ENCODE measurements at places on chromosomes 6 and 20.

GRCh38 chr20:64151633-64152530, 12.4 kb upstream of the MYT1 start:
- DNase-seq = no peak

GRCh38 chr20:48723308-48724264, 104.2 kb downstream of the PREX1 start:
- DNase-seq = no peak

DNA sequence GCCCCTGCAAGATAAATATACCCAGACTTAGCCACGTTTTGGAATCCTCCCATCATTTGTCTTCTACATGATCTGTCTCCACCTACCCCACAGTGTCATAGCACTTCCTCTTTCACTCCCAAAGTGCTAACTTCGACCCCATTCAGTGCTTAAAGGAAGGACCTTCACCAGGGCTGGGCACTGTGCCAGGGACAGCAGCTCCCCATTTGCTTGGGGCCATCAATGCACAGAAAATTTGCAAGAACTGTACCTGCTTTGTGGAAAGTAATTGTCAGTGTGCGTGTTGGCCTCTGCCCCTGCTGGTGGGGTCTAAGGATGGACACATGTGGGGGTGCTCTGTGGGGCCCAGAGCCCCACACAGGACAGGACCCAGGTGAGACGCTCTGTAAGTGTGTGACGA, 5.2 kb upstream of the BPIFA2 start:
- DNase-seq = no peak

DNA sequence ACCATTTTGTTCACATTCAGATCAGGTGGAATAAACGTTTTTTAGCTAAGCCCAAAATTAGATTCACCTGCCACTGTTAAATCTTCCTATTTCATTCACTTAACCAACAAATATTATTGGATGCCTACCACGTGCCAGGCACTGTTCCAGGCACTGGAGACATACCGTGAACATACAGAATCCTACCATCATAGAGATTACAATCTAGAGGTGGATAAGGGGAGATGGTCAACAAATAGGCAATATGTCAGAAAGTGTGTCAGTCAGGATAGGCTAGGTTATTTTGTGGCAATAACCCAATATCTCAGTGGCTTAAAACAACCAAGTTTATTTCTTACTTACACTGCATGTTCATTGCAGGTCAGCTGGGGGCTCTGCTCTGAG, 58.7 kb upstream of the REV3L start:
- no peak for DNase-seq

GRCh38 chr6:133501675-133502270, 260.6 kb downstream of the EYA4 start:
- DNase-seq = no peak

Data from activated T-cell treated with anti-CD3 and anti-CD28 coated beads for 24 hours (primary cell).